Stimulated activated CD4-positive, alpha-beta T cell treated with anti-CD3 and anti-CD28 coated beads, Interleukin-4, amount 100 ng/mL, for 24 hours (primary cell): ENCODE measurements at places on chromosomes 5 and 9.

DNA sequence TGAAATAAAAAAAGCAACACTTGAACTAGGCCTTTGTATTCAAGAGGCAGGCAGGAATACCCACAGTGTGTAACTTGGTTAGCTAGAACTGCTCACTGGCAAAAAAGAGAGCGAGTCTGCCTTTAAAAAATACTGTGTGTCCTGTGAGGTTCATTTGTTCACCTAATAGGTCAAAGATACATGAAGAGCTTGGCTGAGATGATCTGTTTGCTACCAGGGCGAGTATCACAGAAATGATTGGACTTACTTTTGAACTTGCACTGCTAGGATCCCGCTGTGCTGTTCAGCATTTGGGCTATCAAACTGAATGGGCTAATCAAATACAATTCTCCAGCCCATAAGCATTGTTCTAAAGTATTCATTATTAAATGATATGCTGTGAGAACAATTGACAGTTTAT lies 229.1 kb downstream of the NFIB start:
- DNase-seq = no peak

DNA sequence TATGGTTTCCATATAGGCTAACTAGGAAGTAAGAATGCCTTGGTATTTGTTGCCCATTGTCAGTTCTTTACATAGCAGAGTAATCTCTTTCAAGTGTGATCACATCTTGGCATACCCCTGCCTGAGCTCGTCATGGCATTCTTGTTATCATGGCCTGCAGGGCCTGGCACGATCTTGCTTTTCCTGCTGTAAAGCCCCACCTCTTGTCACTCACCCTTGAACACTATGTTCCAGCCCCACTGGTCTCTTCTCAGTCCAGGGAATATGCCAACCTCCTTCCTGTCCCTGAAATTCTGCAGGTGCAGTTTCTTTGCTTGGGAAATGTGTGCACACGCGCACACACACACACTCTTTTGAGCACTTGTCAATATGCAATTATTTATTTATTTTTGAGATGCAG lies 250.2 kb upstream of the DMRT1 start:
- no peak for DNase-seq

DNA sequence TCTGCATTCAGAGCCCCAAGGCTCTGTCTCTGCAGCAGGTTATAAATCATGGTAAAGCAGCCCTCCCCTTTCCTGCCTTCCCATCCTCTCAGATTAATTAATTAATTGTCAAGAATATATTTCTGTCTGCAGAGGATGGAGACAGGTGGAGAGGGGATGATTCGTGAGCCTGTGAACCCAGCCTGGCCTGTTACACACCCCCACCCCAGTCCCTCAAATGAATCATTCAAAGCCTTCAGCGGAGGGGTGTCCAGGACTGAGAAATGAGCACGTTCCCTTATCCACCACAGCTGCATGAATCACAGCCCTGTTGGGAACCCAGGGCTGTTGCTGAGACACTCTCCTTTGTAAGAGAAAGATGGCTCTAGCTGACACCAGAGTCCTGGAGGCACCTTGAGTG lies 56.0 kb downstream of the NIPAL4 start:
- peak; percentile 40 for DNase-seq

DNA sequence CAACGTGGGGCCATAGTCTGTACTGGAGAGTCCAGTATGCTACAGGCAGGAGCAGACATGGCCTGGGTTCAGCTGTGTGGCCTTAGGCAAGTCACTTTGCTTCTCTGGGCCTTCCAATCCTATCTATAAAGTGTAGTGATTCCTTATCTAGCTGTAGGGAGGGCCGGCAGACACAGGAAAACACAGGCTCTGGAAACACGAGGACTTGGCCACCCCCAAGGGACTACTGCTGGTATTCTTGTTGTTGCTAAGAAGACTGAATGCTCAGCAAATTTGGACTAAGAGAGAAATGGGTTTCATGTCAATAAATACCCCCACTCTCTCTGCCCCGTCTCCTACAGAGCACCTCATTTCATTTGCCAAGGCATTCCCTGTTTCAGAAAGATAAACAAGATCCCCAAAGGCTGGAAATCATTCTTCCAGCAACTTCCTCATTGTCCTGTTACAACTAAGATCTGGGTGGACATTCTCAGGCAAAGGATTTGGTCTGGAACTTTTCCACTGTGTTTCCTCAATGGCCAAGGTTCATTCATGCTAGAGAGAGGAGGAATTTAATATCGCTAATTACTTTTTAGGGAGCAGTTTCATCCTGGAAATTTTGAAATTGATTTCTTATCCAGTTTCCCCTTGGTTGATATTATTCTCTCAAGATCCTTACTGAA lies 105.8 kb downstream of the GABBR2 start:
- DNase-seq = no peak

- DNase-seq = peak; percentile 77
These were observed 26.2 kb upstream of the BICD2 start for GRCh38 chr9:92790542-92791527.

GRCh38 chr5:43231977-43232376 lies 40.0 kb downstream of the NIM1K start:
- DNase-seq = peak; percentile 9

DNA sequence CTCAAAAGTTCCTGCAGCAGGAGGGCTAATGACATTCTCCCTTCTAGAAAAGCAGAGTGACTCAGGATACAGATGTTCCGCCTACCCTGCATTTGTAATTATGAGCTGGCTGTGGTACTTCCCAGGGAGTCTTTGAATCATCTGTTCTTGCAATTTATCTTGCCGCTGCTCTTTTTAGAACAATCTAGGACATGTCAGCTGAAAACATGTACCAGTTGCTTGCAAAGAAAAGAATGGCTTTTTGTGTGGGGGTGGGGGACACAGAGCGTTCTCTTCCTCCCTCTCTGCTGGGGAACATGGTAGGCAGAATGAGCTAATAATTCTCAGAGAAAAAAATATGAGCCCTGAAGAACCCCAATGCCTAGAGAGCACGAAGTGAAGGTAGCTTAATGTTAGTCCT lies 51.7 kb upstream of the TUT7 start:
- peak; percentile 47 for DNase-seq

- DNase-seq = no peak
These were observed 13.0 kb downstream of the TBC1D2 start for GRCh38 chr9:98242426-98242825.

- DNase-seq = no peak
These were observed 22.9 kb downstream of the SLC22A5 start for GRCh38 chr5:132392411-132392810.

DNA sequence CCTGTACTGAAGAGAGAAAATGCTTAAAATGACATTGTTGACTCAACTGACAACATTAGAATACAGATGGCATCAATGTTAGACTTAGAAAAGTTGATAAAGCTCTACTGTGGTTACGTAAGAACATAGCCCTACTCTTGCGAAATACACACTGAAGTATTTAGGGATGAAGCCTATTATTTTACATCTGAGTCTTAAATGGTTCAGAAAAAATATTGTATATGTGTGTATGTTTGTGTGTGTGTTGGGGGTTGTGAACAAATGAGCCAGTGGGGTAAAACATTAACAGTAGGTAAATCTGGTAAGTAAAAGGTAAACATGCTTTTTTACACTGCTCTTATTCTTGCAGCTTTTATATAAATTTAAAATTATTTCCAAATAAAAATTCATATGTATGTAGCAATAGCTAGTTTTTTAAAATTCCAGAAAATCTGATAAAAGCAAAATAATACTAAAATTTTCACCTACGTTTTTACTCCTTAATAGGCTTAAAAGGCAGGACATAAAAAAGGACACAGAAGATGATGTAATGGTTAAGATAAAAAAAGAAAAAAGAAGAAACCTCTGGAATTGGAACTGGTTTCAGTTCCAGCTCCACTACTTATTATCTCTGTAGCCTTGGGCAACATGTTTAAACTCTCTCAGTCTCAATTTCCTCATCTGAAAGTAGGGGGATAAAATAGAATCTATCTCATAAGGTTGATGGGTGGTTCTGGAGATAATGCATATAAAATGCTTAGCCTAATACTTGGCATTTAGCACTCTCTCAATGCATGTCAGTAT lies 44.3 kb downstream of the GARNL3 start:
- DNase-seq = no peak

DNA sequence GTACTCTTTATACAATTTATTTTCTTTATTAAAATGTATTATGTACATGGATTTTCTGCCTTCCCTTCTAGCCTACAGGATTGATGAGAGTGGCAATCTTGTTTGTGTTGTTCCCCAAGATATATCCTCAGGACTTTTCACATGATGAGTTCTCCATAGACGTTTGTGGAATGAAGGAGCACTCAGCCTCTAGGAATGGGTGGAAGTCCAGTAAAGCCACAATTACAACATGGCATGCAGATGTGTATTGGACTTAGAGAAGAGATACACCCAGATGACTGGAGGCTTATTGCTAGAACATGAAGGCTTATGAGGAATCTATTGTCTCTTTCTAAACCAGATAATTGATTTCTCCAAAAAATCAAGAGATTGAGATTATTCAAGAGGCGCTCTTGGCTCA lies 8.2 kb upstream of the DOCK2 start:
- DNase-seq = no peak

DNA sequence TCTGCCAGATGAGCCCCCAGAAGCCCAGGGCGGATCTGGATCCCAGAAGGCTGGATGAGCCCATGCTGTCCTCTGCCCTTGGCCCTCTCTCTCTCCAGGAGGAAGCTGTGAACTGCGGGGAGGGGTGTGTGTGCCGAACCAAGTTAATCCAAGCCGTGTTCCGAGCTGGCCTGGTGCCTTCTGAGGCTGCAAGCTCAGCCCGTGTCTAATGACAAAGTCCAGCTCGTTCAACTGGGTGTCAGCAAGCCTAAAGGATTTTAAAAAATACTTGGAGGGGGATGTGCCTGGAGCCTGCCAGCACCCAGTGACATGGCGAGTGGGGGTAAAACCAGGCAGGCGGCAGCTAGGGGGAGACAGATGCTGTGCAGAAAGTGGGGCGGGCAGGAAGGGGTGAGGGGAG lies 8.0 kb downstream of the STC2 start:
- no peak for DNase-seq

DNA sequence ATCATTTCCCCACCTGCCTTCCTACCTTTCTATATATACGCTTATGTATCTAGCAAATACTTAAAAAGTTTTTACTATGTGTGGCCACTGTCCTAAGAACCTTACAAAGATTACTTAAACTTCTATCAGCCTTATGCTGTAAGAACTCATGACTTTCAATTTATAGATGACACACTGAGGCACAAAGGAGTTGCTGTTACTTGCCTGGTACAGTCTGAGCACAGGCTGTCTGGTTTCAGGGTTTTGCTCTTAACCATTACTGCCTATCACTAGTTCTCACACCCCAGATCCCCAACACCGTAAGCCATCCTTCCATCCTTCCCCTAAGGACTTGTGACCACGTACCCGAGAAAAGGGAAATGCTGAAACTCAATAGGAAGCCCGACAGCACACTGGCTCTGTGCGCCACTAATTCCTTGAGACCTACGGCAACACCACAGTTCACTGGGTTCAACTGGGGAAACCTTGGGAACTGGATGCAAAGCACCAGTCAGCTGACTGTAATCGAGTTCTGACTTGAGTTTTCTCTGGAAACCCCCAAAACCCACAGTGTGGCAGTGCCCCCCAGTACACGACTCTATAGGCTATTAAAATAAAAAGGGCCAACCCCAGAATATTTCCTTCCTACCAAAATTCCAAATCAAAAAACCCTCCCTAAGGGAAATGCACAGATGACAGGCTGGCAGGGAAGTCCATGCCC lies 56.0 kb downstream of the AUH start:
- DNase-seq = no peak

- no peak for DNase-seq
These were observed 139.9 kb upstream of the PRLR start for GRCh38 chr5:35369965-35370790.

DNA sequence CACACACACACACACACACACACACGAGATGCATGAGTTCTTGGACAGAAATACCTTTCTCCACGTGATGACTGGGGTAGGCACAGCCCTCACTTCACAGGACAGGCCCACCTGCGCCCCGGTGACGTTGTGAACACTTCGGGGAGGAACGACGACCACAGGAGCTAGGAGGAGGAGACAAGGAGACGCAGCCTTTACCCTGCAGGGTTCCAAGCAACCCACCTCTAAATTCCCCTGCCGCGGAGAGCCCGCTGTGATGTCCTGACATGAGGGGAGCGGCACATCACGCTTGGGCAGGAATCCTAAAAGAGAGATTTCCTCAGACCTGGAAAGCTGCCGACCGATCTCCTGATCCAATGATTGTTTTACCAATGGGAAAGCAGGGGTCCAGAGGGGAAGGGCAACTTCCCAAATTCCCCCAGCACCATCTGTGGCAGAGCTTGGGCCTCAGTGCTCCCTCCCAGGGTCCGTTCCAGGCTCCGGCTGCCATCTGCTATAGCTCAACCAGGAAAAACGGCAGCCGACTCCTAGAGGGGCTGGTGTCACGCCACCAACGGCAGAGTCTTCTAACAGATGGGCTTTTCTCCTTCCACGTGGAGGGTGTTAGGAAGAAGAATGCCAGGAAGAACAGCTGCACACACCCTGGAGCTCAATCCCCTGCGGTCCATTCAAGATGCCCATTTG lies 10.1 kb downstream of the IGFBPL1 start:
- no peak for DNase-seq

GRCh38 chr9:115127191-115127817 lies 9.3 kb upstream of the TNC start:
- DNase-seq = no peak

GRCh38 chr9:88390371-88390990 lies 2.2 kb downstream of the SPIN1 start:
- no peak for DNase-seq

DNA sequence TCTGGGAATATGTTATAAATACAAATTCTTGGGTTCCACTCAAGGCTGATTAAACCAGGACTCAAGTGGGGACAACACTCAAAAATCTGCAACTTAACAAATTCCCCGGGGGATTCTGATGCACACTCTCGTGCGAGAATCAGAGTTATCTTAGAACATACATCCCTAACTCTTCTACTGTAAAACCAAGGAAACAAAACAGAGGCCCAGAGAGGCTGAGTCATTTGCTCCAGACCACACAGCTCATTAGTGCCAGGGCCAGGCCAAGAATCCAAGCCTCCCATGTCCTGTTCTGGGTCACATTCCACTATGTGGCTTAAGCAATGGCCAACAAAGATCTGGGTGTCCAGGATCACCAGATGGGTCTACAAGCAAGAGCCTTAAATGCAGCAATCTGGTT lies 166.0 kb downstream of the ADAMTS12 start:
- no peak for DNase-seq

- no peak for DNase-seq
These were observed 208.9 kb downstream of the PAX5 start for GRCh38 chr9:36825179-36825578.

DNA sequence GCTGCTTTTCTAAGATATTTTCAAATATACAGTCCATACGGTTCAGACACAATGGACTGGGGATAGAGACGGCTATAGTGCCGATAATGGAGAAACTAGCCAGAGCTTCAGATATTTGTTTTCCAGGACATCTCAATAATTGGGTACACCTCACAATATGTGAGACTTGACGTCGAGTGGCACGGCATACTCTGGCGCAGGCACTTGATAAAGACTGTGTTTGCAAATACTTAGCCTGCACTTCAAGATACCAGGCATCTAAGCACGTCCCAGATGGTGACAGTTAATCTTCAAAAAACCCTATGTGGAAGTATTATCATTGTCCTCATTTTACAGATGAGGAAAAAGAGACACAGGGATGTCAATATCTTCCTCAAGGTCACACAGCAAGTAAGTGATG lies 48.5 kb downstream of the SEMA5A start:
- DNase-seq = no peak
